ENCODE measurements at places on chromosomes 3 and 15. TPM values are rescaled to one million over a fixed set of nuclear protein-coding genes. Genes with fewer than 3 reads are reported as not detected.

- no peak for DNase-seq
These were observed 4.2 kb upstream of the PEX5L start for GRCh38 chr3:180040966-180041365.

- no peak for DNase-seq
These were observed 80.2 kb downstream of the DLG1 start for GRCh38 chr3:197218210-197218609.

DNA sequence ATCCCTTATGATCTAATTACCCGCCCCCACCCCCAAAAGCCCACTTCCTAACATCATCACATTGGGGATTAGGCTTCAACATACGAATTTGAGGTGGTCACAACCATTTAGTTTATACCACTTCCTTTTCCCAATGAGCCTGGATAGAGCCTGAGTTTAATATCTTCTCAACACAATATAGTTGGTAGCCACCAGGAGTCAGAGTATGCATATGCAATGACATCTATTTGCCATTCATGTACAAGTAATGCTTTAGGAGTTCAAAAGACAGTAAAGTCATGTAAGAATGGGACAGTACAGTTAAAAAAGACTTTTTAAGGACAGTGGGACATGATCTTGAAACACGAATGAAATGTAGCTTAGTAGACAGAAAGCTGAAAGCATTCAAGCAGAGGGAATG, 172.4 kb downstream of the DCLK3 start:
- DNase-seq, result no peak

- peak; percentile 65 for DNase-seq
These were observed 854 bp downstream of the CLEC3B start for GRCh38 chr3:45026957-45027356.

- no peak for DNase-seq
These were observed 48.0 kb upstream of the APEH start for GRCh38 chr3:49626101-49626581.

GRCh38 chr3:12585970-12586369, 29.1 kb downstream of the MKRN2 start:
- DNase-seq, result no peak

- DNase-seq, result no peak
These were observed 299.2 kb downstream of the FHIT start for GRCh38 chr3:60952055-60952454.

DNA sequence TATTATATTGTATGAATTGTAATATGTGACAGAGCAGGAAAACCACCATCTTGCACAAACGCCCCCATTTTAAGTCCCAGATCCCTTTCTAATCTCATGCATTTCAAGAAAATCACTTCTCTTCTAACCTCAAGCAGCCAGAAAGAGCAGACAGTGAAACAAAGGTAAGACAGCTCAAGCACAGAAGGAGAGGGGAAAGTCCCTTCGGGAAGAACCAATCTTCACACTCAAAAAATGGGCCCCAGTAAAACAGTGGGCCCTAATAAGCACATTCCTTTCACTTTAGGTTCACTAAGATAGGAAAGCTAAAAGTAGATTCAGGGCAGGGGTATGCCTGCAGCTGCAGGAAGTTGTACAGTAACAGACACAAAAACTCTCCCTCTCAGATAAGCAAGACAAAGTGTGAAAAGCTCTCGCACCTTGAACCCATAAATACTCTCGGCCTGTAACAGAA, 1268.7 kb downstream of the SI start:
- DNase-seq, result peak; percentile 0

DNA sequence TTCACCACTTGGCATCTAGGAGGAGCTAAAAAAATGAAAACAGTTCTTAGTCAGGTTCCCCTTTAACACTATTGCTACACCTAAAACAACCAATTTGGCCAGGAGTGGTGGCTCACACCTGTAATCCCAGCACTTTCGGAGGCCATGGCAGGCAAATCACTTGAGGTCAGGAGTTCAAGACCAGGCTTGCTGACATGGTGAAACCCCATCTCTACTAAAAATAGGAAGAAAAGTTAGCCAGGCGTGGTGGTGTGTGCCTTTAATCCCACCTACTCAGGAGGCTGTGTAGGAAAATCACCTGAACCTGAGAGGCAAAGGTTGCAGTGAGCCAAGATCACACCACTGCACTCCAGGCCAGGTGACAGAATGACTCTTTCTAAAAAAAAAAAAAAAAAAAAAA, 124.1 kb downstream of the DGKG start:
- no peak for DNase-seq

- no peak for DNase-seq
These were observed 87.7 kb downstream of the LSM3 start for GRCh38 chr3:14266361-14266760.

GRCh38 chr3:66239513-66240123, 18.8 kb downstream of the SLC25A26 start:
- DNase-seq, result no peak

GRCh38 chr3:67437789-67438188, 216.6 kb downstream of the SUCLG2 start:
- DNase-seq, result no peak

DNA sequence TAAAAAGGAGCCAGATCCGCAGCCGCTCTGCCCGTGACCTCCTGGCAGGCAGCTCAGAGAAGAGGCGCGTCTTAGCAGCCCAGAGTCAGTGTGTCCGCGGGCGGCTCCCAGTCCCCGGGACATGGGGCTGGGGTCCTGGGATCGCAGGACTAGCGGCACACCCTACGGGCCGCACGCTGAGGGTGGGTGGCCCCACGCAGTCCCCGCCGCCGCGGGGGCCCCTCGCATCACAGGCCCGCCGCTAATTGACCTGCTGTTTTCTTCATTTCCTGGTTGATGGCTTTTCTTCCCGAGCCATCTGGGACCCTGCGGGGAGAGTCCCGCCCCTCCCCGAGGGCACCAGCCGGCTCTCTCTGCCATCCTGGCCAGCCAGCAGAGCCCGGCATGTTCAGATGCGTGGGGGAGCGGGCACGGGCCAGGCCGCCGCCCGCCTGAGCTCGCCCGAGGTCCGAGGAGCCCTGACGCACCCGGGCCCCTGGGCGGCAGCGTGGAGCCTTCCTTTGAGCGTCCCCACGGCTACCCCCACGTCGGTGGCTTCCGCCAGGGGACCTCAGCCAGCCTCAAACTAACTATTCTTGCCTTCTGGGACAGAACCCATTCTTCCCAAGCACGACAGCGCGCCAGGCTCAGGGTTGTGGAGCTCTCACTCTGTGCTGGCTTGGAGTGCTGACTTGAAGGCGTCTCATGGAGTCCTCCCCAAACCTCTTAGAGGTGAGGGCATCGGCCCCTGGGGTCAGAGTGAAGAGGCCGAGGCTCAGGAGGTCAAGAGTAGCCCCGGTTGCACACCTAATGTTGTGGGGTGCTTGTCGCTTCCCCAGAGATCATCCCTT, 34.6 kb upstream of the CACNA2D3 start:
- DNase-seq, result peak; percentile 73

DNA sequence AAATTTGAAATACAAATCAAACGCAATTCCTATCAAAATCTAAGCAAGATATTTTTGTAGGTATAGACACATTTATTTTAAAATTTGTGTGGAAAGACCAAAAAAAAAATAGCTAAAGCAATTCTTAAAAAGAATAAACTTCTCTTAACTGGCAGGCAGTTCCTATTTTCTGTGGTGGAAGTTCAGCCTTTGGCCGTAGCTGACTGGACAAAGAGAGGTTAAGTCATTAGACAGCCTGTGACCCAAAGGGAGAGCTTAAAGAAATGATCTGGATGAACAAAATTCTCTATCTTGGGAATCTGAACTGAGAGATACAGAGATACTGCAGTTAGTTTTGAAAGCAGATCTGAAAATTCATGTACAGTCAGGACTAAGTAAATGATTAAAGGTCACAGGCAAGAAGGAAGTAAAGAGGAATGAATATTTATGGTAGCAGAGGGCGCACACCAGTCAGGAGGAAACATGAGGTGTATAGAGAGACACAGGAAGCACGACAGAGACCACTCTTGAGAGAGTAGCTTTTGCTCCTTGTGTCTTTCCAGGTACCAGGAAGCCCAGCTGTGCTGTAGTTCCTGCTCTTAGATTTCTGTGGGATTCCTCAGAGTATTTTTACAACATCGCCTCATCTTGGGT, 57.5 kb downstream of the TPRG1 start:
- DNase-seq, result peak; percentile 29

- DNase-seq, result no peak
These were observed 511.7 kb upstream of the UBE2E2 start for GRCh38 chr3:22691407-22691806.

GRCh38 chr15:61598655-61599054, 369.6 kb upstream of the RORA start:
- DNase-seq, result no peak

- DNase-seq, result peak; percentile 16
These were observed 231.6 kb downstream of the SOX2 start for GRCh38 chr3:181943285-181943684.

DNA sequence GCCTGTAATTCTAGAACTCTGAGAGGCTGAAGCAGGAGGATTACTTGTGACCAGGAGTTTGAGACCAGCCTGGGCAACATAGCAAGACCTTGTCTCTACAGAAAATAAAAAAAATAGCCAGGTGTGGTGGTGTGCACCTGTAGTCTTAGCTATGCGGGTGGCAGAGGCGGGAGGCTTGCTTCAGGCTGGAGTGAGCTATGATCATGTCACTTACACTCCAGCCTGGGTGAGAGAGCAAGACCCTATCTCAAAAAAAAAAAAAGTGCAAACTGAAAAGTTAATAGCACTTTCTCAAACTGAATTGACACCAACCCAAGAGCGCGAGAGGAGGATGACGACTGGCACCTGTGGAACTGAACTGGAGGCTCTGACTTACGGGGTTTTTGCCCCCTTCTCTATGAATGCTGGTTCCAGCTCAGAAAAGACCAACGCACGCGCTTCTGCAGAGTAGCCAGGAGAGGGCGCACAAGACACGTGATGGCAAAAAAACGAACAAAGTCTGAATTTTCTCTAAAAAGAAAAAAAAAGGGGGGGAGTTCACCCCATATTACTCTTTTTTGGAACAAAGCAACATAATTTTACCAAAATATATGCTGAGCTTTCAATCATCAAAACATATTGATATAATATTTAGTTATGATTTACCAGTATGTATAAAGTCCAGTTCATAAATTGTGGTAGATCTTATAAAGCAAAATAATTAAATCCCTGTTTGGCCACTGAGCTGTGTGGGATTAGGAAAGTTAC, 23.7 kb downstream of the CFAP92 start:
- DNase-seq, result peak; percentile 46

- no peak for DNase-seq
These were observed 48.1 kb upstream of the OXTR start for GRCh38 chr3:8817486-8817885.

DNA sequence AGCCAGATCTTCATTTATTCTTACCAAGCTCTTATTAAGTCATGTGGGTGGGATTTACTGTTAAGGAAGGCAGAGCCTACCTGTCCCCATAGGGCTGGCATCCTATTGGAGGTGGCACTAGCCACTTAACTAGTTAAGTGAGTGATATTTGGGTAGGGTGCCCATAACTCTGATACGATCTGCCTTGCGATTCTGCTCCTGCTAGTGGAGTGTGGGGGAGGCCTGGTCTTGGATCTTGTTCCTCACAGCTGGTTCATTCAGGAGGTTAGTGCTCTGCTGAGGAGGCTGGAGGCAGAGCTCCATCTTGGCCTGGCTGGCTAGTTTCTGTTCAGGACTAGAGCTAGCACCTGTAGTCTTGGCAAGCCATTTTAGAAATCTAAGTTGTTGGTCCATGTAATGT, 9.3 kb downstream of the BAHD1 start:
- no peak for DNase-seq

GRCh38 chr3:184334470-184335158, 2.8 kb upstream of the FAM131A start:
- DNase-seq, result no peak

DNA sequence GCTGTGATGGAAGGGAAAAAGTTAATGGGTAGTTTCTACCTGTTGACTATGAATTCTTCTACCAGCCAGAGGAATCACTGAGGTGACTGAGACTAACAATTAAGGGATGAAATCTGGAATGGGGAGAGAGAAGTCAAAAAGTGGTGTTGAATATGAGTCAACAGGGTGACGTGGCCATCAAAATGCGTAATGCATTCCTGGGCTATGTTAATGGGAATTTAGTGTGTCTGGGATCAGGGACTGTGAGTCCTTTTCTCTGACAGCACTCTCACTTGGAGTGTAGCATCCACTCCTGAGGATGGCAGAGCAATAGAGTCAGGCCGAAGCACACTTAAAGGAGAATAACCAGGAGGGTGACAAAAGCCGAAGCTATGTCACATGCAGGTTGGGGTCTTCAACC, 60.4 kb downstream of the MESD start:
- DNase-seq, result no peak

DNA sequence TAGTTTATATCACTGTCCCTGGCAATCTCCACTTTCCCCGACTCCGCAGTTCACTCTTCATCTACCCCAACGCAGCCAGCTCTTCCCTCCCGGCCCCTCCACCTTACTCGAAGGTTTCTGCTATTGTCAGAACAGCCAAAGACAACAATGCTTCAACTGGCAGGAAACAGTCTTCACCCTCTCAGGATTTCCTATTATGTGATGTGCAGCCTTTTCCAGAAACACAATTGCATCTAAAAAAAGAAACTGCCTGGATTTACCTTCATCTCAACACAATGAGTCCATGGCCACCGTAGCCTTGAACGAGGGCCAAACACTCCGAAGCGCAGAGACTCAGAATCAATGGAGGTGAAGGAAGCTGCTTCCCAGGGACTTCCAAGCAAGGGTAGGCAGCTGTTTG, 182.1 kb upstream of the TSC22D2 start:
- DNase-seq, result no peak

DNA sequence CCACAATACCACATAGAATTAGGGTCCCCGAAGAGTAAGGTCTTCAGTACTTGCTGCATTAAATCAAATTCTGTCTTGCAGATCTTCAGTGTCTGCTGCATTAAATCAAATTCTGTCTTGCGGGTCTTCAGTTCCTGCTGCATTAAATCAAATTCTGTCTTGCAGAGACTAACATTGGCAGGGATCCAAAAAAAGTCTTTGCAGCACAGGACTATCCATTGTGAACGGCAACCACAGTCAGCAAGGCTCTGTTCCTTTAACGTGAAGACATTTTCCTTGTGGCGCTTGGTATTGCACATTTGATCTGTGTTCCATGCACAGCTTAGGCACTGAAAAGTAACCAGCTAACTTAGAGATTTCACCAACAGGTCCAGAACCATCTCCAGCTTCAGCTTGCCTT, 46.8 kb upstream of the POMGNT2 start:
- DNase-seq, result no peak

Gene UBA7
- 102 TPM for total RNA-seq

Gene DZIP1L
- 22.3 TPM for total RNA-seq

Gene DNAH12
- total RNA-seq, result 0.38 TPM

Gene KBTBD13
- 0.06 TPM for total RNA-seq

Gene MEGF11
- total RNA-seq, result 41.8 TPM

Gene PIF1
- total RNA-seq, result 2.0 TPM

Gene SLC28A1
- total RNA-seq, result 12.8 TPM

Gene TMIE
- total RNA-seq, result 0.79 TPM

Gene CHST2
- 6.0 TPM for total RNA-seq

Gene C3orf85
- not detected for total RNA-seq

Gene CEMIP
- 0.57 TPM for total RNA-seq

Gene HRG
- 0.35 TPM for total RNA-seq

Gene TADA3
- total RNA-seq, result 65.1 TPM

Gene IQCF5
- total RNA-seq, result not detected

Gene GATA2
- 31.4 TPM for total RNA-seq

Gene DCUN1D1
- 47.9 TPM for total RNA-seq
